ENCODE measurements at places on chromosomes 2 and 18. TPM values are rescaled to one million over a fixed set of nuclear protein-coding genes. Genes with fewer than 3 reads are reported as not detected.

- peak; percentile 28 for DNase-seq
Observed at GRCh38 chr2:110170102-110170501, 34.7 kb downstream of the NPHP1 start.

GRCh38 chr18:47898696-47899095 is 31.8 kb downstream of the SMAD2 start:
- peak; percentile 28 for DNase-seq

The SPR gene
- 8.4 TPM for total RNA-seq

- DNase-seq, result peak; percentile 93
Observed at GRCh38 chr2:121529439-121530211, 1.1 kb upstream of the RNU4ATAC start.

- DNase-seq, result peak; percentile 35
Observed at GRCh38 chr2:45857275-45857609, 205.8 kb downstream of the PRKCE start.

- DNase-seq, result no peak
Observed at GRCh38 chr2:6924924-6925409, 7.8 kb downstream of the RNF144A start.

- peak; percentile 67 for DNase-seq
Observed at GRCh38 chr2:23545811-23546210, 160.8 kb downstream of the KLHL29 start.

The SLC30A3 gene
- total RNA-seq, result not detected

DNA sequence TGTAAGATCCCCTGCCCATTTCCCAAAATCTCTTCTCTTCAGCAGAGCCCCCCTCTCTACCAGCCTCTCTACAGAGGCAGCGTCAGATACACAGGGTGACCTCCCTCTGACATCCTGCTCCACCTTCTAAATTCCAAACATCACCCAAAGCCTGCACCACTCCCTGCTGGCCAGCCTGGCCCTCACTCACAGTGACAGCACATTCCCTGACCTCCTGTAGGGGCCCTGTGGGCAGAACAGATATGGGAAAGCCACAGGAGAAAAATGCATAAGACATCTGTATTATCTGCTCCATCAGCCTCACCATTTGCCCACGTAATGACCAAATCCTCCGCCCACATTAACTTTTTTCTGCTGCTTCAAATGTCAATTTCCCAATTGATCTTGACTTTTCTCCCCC is 40.6 kb downstream of the TRABD2A start:
- no peak for DNase-seq

All from tongue (tissue), 3 donors.